ENCODE measurements at places on chromosomes 16 and 17.
A peak's percentile ranks its signal among the peaks of the same experiment; 100 is the strongest.

DNA sequence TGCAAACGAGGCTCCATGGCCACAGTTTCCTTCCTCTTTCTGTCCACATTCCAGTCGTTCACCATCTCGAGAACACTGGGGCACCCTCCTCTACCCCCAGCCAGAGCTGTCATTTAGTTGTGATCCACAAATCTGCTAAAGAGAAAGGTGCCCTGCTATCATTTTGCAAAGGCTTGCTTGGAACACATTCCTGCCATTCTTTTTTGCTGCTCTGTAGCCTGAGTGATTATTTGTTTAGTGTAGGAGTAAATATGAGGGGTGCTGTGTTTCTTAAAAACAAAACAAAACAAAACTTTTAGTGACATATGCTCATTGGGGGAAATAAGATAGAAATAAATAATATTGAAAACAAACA lies 166.7 kb downstream of the PRKCA start:
- DNase-seq, result no peak

DNA sequence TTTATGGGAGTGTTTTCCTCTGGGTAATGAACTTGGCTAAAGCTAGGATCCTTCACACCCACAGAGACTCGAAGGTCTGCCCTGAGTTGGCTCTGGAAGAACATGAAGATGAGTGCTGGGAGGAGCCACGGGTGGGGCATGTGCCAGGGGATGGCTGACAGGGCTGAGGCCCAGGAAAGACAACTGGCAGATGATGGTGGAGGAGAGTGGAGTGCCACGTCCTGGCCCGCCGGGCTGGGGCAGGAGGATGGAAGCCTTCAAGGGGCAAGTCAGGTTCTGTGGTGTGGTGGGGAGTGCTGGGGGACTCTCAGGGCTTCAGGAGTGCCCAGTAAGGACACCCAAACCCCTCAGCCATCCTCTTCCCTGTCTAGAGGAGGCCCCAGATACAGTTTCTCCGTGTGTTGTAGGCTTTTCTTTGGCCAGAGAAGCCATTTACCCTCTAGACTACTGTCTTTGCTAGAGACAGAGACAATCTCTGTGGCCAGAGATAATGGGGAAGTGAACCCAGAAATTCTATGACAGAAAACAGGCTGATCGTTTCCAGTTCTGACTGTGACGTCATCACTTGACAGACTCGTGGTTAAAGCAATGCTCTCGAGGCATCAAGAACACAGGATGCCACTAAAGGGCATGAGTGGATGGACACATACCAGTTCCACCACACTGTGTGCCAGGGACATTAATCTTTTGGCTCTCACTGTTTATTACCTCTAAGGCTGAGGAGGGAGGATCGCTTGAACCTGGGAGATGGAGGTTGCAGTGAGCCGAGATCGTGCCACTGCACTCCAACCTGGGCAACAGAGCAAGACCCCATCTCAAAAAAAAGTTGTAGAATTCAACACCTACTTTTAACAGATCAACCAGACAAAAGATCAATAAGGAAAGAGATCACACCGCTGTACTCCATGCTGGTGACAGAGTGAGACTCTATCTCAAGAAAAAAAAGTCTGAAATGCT lies 18.6 kb upstream of the SLC5A10 start:
- DNase-seq, result no peak

DNA sequence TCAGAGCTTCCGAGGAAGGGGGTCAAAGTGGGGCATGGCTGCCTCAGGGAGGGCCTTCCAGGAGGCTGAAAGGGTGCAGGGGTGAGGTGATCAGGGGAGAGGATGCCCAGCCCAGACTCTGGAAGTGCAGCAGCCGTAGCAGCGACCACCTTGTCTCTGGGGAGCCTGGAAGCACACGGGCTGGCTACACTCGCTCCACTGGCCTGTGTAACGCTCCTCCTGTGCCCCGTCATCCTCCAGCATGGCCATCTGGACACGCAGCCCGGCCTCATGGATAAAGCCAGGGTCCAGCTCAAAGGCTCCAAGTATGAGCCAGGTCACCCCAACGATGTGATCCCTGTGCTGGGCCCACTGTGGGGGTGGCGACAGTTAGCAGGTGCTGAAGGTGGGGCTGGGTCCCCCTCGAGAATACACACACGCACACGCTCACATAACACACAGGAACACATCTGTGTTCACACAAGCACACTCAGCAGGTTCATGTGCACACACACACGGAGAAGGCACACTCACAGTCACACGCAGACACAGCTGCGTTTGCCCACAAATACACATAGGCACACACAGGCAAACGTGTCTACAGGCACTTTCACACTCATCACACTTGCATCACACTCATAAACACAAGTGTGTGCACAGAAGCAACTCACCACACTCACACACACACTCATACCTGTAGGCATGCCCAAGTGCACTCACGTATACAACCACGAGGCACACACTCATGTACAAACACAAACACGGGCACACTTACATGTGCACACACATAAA lies 19.3 kb downstream of the POLR3K start:
- no peak for DNase-seq

- DNase-seq, result no peak
Observed at GRCh38 chr17:75654176-75654575, 12.8 kb downstream of the RECQL5 start.

- no peak for DNase-seq
Observed at GRCh38 chr17:75128694-75129505, 2.6 kb downstream of the NT5C start.

DNA sequence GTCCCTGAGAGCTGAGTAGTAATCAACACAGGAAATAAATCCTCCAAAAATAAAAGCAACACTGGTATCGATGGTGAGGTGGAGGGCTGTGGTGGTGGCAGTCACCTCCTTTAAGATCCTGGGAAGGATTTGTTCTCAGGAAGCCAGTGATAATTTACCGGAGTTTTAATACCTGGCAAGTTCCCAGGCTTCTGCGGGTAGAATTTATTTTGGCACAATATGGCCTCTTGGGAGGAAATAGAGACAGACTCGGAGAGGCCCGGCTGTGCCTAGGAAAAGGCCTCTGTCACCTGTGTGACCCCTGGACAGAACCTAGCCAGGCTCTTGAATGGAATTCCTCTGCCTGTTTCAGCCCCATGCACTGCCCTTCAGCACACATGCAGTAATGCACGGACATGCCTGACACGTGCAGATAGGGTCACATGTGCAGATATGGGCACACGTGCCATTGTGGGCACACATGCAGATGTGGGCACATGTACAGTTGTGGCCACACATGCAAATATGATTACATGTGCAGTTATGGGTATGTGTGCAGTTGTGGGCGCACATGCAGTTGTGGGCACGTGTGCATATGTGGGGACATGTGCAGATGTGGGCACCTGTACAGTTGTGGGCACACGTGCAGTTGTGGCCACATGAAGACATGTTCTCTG lies 33.5 kb downstream of the MGAT5B start:
- no peak for DNase-seq

DNA sequence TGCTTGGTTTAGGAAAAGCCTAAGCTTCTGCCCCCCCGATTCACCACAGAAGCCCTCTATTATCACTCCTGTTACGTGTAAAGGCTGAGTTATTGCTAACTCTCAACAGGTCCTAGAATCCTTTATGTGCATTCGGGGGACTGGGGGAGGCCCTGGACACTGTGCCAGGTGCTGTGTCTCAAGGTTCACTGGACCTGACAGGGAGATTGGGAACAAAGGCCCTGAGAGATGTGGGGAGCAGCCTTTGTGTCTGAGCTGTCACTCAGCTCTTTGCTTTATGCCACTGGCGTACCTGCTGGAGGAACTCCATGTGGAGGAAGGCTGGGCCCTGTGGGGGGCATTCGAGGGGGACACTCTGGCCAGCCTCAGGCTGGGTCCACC lies 65.9 kb downstream of the METRNL start:
- DNase-seq, result no peak

GRCh38 chr16:3022208-3022683 lies 1.5 kb downstream of the HCFC1R1 start:
- DNase-seq, result no peak

DNA sequence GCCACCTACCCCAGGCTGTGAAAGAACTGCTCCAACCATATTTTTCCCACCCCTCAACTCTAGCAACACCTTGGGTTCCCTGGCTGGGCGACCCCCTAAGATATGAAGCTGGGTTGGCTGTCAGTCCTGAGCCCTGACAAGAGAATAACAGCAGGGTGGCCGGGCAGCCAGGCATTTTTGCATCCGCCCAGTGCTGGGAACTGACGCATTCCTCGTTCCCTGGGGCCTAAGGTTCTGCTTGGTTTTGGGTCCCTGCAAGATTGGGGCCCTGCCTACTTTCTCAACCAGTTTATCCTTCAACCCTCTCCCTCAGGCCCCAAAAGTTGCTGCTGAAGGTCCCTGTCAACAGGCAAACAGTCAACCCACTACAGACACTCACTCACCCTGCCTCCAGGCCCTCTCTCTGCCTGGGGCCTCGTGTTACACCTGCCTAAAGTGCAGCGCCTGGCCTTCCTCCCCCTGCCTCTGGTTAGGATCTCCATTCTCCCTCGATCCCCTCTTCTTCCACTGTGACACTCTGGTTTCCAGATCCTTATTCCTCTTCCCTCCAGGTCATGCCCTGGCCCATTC lies 151.5 kb downstream of the STX8 start:
- no peak for DNase-seq

DNA sequence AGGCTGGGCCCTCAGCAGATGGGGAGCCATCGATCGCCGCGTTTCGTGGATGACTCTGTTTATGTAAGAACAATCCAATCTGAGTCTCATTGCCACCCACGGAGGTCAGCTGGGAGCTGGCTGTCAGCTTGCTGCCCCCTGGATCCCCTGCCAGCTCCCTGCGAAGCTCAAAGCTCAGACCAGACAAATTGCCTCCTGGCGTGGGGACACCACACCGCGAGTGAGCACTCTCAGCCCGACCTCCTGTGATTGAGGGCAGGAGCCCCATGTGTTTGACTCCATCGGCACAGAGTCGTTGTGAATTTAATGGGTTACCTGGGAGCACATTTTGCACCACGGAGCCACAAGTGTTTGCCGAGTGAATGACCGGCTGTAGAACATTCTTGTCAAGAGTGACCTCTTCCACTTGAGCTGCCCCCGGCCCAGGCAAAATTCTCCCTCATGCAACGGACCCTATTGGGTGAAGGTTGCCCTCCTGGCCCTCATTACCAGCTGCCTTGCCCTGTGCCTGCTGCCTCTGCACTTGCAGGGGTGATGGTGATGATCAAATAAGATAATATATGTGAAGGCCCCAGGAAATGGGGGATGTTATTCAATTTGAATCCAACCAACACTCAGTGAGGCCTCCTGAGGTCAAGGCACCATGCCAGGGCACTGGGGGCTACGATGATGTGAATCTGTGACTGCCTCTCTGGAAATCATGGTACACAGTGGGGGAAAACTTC lies 7.6 kb upstream of the GFAP start:
- DNase-seq, result no peak

DNA sequence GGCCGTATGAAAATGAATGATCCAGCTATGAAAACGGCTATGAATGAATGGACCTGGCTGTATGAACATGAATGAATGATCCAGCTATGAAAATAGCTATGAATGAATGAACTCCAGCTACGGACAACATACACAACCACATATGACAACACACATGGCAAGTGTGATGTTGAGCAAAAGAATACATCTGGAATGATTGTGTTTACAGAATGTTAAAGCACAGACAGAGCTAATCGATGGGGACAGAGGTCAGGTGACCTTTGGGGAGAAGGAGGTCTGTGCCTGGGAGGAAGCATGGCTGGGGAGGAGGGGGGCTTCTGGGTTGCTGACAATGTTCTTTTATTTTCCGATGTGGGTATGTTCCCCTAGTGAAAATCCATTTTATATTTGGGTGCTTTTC lies 174.0 kb upstream of the WSCD1 start:
- DNase-seq, result no peak

- peak; percentile 95 for DNase-seq
Observed at GRCh38 chr17:77254951-77255825, 114.4 kb downstream of the SEC14L1 start.

DNA sequence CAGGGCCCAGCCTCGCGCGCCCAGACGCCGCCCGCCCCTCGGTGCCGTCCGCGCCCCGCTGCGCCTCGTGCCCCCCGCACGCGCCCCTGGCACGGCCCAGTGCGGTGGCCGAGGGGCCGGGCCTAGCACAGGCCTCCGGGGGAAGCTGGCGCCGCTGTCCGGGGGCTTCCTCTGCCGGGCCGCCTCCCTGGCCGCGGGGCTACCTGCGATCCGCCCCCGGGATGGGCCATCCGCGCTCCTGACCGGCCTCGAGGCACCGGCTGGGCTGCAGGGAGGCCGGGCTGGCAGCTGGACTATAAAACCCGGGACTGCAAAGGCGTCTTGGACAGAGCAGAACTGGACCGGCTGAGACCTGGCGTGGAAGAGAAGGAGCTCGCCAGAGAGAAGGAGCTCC lies 783 bp downstream of the BHLHA9 start:
- no peak for DNase-seq

DNA sequence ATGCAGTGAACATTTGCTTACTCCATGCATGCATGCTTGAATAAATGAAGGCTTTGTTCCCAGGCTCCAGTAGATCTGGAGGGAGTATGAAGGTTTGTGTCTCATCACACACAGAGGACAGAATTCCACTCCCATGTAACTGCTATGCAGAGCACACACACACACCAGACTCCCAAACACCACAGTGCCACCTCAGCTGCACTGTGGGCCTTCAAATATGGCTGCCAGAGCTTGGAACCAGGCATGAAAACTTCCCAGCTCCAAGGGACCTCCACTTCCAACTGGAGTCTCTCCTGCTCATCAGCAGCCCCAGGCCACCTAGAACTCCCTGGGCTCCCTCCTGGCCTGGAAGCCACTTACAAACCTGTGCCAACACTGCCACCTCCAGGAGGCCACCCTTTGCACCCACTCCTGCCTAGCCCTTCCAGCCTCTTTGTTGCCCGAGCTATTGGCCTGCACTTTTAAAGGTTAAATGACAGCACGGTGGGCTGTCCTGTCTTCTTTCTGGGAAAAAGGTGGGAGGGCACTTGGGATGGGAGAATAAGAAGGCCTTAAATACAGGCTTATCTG lies 151.2 kb downstream of the ZNF423 start:
- DNase-seq, result no peak

DNA sequence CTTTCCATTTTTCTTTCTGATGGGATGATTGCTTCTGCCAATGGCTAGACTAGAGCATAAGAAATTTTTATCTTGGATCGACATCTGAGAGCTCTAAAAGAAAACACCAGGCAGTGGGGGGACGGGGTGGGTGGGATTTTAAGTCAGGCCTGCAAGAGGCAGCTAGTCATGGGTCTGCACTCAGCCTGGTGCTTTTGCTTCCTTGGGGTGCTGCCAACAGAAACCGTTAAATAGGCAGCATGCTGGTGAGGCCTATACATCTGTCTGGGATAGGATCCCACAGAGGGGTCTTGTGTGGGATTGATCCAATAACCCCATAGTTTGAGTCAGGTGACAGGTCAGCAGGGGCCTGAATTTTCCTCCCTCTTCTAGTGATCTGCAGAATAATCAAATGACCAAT lies 26.9 kb downstream of the ZNRF1 start:
- DNase-seq, result no peak

DNA sequence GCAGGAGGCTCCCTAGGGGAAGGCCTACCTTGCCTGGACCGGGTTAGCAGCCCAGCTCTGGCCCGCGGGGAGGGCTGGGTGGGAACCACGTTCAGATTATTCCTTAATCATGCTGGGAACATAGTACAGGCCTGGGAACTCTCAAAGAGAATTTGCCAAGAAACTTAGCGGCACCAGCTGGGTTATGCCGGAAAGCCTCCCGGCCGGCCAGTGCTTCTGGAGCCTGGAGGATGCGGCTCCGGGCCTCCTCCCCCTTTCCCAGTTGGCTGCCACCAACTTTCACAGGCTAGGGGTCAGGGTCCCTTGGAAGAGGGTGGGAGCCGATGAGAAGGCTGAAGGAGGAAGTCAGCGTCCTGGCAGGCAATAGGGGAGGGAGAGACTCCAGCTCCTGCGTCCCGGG lies 10.8 kb downstream of the NGFR start:
- no peak for DNase-seq
